Stimulated activated CD8-positive, alpha-beta memory T cell treated with anti-CD3 and anti-CD28 coated beads, Interleukin-2, amount 100 ng/mL, for 1 hour (primary cell): ENCODE measurements at places on chromosomes 1 and 21.

DNA sequence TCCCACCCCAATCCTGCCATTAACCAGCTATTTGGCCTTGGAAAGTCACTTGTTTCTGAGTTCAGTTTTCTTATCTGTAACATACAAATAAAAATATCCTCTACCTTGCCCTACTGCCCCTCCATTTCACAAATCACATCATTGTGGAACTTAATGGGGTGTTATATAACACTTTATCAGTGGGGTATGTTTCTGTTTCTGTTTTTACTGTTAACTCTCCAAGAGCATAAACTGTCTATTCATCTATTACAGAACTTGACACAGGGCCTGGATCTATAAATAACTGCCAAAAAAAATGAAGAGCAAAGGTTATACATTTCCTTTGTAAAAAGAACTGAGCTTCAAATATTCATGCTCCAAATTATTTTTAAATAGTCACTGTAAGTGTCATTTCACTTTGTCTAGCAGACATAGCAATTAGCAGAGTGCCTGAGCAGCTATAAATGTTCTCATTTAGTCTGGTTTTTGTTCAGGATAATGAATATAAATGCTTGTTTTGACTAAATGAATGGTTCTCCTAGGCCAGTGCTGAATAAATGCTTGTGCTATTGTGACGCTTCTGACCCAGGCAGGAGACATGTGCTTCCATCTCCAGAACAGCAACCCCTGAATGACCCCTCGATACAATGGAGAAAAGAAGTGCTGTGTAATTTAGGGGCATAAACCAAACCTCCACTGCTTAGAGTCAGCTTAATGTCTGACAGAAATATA lies 7.4 kb downstream of the PIGM start:
- no peak for DNase-seq

GRCh38 chr1:153945795-153946621 lies 510 bp downstream of the DENND4B start:
- DNase-seq = peak; percentile 61

- no peak for DNase-seq
Measured at GRCh38 chr1:204435381-204435831, 23.8 kb upstream of the PPP1R15B start.

GRCh38 chr1:66214901-66215300 lies 319.1 kb upstream of the SGIP1 start:
- no peak for DNase-seq

- DNase-seq = no peak
Measured at GRCh38 chr1:172332230-172332629, 88.3 kb upstream of the C1orf105 start.

- DNase-seq = no peak
Measured at GRCh38 chr1:118773656-118774055, 214.5 kb downstream of the TBX15 start.

- no peak for DNase-seq
Measured at GRCh38 chr1:175220853-175221556, 28.4 kb upstream of the KIAA0040 start.

DNA sequence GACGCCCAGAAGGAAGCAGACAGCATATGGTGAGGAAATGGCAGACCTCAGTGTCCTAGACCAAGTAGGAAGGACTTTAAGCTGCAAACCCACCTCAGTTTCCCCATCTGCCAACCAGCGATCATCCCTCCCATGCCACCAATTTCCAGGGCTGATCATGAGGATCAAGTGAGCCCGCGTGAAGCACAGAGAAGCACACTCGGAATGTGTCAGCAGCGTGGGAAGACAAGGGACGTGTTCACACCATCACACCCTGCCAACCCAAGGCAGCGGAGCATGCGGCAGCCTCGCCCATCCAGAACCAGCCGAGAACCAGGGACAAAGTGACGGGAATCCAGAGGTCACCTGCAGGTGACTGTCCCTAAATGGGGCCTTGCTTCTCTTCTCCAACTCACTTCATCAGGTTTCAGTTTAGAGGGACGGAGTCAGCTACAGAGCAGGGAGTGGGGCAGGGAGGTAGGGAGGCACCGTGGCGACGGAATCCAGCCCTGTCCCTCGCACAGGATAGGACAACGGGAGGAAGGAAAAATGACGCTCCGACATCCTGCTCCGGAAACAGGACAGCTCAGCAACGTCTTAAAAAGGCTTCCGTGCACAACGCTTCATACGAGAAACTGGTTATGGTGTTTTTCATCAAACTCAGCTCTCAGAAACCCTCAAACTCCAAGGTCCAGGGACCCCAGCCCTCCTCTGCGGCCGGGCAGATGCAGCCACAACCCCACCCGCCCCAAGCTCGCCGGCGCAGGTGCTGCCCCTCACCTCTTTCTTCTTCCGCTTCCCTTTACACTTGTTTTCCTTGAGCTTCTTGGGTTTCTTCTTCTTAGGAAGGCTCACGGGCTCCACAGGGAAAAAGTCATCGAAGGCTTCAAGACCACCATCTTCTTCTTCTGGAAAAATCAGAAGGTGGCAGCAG lies 12.5 kb downstream of the CHD5 start:
- DNase-seq = no peak

GRCh38 chr1:9044236-9044635 lies 18.0 kb upstream of the SLC2A7 start:
- no peak for DNase-seq

- no peak for DNase-seq
Measured at GRCh38 chr1:1229770-1230169, 2.0 kb downstream of the SDF4 start.

DNA sequence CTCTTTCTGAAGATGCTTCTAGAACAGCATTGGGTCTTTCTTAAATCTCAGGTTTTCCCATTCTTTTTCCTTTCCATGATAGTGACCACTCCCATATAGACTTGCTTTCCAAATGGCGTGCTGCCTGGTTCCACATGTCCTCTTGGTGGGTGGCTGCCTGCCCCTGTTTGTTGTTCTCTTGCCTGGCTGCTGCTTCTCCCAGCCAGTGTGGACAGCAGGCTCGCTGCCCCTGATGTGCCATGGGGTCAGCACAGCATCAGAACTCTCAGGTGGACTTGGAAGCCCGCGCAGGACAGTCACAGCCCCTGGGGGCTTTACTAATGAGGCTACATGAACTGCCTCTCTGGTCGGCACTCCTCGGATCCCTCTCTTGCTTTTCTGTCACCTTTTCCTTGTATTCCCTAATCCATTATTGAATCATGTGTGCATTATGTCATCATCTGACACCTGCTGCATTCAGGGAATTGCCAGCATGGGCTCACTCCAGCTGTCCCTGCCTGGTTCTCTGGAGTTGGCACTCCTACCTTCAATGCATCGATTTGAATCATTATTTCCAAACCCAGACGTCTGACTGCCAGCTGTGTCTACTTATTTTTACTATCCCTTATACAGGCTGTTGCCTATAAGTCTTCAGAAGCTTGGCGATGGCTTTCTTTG lies 100.5 kb upstream of the COA6 start:
- no peak for DNase-seq

- DNase-seq = no peak
Measured at GRCh38 chr1:109776206-109776835, 12.6 kb upstream of the EPS8L3 start.

DNA sequence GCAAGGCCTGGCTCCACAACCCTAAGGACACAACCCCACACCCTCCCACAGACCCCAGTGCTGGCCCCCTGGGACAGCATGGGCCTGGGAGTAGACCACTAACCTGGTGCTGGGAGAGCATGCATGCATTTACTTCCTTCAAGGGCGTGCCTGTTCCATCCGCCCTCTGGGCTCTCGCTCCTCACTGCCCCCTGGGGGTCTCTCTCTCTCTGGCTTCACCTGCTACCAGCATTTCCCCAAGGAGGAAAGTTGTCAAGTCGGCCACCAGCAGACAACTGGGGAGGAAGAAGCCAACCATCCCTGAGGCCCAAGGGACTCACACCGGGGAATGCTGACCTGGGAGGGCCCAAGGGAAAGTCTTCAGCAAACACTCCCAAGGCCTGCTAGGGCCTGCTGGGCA lies 6.5 kb downstream of the LRP8 start:
- no peak for DNase-seq

DNA sequence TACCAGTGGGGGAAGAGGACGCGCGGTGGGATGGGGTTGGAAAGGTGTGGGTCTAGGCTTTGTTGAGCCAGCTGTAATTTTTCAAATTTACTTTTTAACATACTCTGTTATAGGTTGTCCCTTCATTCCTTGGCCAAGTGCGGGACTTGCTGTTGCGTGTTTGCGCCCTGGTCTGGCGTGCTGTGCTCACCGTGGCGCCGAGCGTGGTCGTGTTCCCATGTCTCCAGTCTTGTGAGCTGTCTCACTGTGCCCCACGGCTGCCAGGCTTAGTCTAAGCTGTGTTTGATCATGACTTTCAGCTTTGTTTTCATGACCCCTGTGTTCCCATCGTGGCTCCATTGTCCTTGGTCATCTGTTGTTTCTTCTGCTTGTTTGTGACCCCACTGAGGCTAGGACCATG lies 26.0 kb downstream of the TRAPPC10 start:
- no peak for DNase-seq

GRCh38 chr1:179337942-179338560 lies 27.7 kb upstream of the AXDND1 start:
- DNase-seq = no peak

DNA sequence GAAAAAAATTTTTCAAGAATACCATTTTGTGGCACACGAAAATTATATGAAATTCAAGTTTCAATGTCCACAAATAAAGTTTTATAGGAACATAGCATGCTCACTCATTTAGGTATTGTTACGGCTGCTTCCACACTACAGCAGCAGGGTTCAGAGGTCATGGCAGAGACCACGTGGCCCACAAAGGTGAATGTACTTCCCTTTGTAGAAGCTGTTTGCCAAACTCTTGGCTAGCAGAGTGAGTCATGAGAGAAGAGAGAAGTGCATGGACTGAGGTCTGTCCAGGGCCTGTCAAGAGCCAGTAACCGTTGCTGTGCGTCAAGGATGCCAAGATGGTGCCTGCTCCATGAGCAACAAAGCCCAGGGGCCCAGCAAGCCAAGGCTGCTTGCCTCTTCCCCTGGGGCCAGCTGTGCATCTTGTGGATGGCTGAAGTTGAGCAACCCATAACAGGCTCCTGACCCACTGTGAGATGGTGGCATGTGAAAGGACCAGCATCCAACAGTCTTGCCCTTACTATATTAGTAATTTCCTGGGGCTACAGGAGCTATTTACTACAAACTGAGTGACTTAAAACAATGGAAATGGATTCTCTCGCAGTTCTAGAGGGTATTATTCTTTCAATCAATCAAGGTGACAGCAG lies 64.8 kb upstream of the ATP5PO start:
- DNase-seq = no peak

DNA sequence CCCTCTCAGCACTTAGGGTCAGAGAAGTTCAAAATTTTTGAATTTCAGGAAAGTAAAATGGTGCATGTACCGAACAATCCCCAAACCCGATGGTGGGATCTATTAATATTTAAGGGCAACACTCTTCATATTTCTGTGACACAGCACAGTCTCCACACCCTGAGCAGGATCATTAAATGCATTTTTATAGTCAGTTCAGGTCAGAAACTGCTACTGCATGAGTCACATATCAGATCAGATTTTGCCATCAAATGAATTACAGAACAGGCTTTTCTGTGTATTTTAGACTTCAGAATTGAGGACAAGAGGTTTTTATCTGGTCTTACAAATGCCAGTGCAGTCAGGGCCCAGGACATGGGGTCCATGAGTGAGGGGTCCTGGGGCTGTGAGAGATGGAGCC lies 79.2 kb downstream of the RIPK4 start:
- DNase-seq = no peak

DNA sequence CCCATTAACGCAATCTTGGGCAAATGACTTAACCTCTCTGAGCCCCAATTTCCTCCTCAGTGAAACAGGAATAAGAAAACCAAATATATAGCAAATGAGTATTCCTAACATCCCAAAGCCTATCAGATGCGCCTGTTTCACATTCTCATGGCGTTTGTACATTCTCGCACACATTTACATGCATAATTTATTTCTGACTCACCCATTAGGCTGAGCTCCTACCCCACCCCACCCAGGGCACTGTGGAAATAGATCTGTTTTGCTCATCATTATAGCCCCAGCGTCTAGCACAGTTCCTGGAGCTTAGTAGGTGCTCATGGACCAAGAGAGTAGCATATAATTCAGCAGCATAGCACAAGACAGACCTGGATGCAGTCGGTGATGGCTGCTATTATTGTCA lies 146.1 kb upstream of the VANGL1 start:
- DNase-seq = no peak

DNA sequence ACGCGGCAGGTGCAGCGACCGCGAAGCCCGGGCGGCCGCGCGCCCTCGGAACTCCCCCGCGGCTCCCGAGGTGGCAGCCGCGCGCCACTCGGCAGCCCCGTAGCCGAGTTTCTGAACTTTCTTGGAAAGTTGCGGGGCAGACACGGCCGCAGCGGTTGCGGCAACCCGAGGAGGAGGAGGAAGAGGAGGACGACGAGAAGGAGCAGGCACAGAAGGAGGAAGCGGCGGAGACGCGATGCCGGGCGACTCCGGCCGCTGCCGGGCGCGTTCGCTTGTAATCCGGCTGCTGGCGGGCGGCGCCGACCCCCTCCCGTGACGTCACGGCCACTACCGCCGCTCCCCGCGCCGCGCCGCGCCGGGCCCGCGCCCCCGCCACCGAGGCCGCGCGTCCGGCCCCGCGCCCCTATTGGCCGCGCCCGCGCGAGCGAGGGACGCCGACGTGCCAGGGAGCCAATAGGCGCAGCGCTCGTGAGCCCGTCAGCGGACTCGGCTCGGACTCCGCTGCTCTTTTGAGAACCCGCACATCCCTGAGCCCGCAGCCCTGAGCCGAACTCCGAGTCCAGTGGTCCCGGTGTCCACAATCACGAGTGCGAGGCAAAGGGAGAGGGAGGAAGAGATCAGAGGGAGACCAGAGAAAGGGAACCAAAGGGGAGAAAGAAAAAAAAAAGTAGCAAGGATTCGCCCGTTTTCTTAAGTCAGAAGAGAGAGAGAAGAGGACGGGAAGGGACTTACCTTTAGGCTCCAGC lies 736 bp upstream of the BARHL2 start:
- DNase-seq = no peak

DNA sequence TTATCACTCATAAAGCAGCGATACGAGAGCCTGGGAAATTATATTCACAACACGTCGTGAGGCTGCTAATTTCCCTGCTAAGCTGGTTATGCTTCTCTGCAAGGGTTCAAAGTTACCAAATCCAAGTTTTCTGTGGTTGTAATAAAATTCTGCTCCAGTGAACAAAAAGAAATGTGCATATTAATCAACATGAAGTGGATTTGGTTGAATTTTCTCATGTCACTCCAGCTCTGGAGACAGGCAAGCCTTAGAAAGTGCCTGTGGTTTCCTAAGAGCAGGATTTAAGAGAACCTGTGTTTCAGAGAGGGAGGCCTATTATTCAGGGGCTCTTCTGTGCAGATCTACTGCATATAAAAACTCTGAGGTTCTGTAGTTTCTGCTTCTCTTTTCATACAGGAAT lies 87.5 kb downstream of the WLS start:
- DNase-seq = no peak
